ENCODE measurements at places on chromosomes 16 and 17.

DNA sequence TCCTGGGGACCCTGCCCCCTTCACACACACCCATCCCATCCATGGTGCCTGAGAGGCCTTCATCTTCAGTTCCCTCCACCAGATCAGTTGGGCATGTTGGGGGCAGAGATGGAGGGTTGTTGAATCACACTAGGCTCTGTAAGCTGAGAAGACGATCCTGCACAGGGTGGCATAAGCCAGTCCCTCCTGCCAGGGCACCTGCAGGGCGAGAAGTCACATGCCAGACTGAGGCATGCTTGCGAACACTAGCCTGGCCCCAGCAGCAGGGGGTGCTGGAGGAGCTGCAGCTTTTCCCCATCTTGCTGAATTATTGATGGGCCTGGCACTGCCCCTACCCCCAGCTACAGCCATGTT lies 6.1 kb upstream of the TBX2 start:
- no peak for DNase-seq

- no peak for DNase-seq
Observed at GRCh38 chr16:25027281-25027680, 12.1 kb upstream of the ARHGAP17 start.

GRCh38 chr17:82876602-82877379 lies 37.0 kb upstream of the ZNF750 start:
- no peak for DNase-seq

DNA sequence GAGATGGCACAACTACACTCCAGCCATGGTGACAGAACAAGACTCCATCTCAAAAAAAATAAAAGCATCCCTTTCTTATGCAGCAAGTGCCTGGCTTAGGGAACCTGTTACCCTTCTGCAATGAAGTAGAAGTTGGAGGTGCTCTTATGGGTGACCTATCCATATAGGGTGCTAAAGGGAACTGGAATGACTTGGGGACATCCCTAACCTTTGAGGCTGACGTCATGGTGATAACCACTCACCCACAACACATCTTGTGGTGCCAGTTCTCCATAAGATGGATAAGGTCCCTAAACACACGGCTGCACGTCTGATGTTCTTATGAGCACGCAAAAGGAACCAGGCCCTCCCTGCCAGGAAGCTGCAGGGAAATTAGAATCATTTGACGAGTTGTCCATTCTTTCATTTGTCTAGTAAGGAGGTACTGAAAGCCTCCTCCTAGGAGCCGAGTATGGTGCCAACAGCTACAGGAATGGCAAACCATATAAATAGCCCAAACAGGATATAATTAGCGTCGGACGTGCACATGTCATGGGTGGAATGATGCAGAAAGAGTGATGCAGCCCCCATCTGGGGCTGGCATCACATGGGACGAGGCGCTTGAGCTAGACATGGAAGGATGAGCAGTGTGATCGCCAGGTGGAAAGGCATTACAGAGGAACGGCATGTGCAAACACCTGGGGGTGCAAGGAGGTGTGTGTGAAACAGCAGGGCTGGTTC lies 52.5 kb downstream of the ARHGAP27 start:
- DNase-seq: no peak

DNA sequence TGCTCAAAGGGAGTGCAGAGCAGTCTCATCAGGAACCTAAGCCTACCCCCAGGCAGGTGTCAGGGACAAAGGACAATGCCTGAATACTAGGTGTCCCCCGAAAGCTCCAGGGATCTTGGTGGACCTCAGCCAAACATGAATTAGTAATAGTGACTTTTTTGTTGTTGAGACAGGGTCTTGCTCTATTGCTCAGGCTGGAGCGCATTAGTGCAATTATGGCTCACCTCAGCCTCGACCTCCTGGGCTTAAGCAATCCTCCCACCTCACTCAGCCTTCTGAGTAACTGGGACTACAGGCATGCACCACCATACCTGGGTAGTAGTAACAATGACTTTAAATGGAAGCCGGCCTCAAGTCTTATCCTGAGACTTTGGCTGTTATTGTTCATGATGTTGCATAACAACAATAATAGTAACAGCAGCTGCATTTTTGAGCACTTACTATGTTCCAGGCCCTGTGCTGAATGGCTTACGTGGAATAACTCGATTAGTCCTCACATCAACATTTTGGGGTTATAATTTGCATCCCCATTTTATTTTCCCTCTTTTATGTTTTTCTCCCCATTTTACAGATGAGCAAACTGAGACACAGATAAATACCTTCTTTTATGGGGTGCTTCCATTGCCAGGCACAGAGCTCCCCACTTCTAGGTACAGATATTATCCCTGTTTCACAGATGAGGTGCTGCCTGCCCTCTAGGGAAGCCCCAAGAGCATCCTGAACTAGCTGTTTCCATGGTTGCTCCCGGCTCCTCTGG lies 19.5 kb downstream of the CNGB1 start:
- DNase-seq: no peak
